GM19239 (cell line): ENCODE measurements at places on chromosomes 1 and 21.

GRCh38 chr1:103250441-103250861 is 142.1 kb upstream of the COL11A1 start:
- DNase-seq, result no peak

GRCh38 chr21:15289896-15290841 is 225.4 kb upstream of the NRIP1 start:
- no peak for DNase-seq

DNA sequence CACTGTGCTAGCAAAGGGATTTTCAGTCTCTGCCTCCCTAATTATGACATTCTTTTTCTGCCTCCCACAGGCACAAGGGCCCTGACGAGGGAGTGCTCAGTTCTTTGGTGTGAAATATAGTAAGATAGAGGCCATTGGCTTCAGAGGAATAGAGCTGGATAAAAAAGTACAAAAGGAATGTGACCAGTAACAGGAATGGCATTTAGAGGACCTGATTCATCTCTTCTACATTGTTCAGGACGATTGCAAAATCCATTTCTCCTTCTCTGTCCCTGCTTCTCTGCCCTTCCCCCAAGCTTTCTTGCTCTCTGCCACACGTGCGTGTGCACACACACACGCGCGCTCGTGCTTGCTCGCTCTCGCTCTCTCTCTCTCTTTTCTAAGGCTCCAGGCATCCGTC is 668.2 kb downstream of the KIF26B start:
- DNase-seq, result no peak

GRCh38 chr1:224852901-224853568 is 76.4 kb upstream of the DNAH14 start:
- DNase-seq, result no peak
